ENCODE measurements at places on chromosomes 5 and 9.
A peak's percentile ranks its signal among the peaks of the same experiment; 100 is the strongest.

DNA sequence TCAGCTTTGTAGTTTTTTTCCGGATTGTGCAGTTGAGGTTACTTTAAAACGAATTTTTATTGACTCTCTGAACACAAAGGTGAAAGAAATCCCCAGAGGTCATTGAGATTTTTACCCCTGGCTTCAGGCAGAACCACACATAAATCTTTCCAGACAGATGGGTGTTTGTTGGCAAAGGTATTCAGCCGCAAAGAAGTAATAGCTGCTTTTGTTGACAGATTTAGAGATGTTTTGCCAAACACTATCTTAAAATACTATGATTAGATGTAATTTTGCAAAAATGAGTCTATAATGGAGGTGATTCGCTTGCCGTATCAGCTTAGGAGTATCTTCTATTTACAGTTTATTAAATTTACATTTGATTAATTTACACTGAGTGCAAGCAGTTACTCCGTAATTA is 418.3 kb upstream of the CLINT1 start:
- no peak for DNase-seq

GRCh38 chr5:131242728-131243255 is 21.1 kb upstream of the CDC42SE2 start:
- DNase-seq, result no peak

DNA sequence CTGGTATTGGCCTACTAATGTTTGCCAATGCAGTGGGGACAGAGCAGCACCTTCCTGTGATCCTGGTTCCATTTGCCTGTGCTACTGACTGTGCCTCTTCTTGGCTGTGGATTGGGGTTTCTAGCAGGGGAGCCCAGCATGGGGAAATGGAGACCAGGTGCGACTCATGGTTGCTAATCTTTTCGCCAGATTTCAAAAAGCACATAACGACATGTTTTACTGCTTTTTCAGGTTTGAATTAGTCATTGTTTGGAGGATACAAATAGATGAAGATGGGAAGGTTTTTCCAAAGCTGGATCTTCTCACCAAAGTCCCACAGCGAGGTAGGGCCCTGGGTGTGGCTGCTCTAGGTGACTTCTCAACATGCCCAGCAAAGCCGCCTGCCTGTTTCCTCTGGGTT is 57.6 kb downstream of the IPPK start:
- no peak for DNase-seq

DNA sequence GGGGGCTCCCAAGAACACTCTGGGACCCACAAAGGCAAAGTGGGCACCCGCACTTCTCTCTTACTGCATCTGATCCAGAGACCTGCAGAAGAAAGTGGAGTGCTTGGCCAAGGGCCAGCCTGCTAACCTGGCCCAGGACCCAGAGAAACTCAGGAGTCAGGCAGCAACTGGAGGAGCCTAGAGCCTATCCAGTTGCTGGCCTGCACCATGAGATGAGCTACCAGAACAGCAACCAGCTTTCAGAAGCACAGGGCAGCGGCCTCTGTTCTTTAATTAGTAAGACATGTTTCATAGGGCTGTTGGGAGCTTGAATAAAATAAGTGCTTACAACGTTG is 298.3 kb downstream of the GADD45G start:
- DNase-seq, result no peak

DNA sequence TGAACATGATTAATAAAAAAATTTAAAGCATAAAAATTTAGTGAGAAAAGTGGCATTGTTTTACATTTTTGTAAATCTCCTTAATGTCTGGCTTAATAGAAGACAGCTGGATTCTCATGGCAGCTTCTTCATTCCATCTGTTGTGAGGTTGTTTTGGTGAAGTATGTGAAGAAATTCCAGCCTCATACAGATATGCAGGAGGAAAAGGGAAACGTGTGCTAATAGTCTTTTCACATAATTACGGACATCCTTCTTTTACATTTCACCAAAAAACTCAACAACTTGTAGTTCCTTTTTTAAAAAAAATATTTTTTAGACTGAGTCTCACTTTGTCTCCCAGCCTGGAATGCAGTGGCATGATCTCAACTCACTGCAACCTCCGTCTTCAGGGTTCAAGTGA is 46.9 kb downstream of the HACD4 start:
- DNase-seq, result no peak

- DNase-seq, result no peak
Measured at GRCh38 chr9:131396626-131397025, 2.7 kb downstream of the PRRC2B start.

DNA sequence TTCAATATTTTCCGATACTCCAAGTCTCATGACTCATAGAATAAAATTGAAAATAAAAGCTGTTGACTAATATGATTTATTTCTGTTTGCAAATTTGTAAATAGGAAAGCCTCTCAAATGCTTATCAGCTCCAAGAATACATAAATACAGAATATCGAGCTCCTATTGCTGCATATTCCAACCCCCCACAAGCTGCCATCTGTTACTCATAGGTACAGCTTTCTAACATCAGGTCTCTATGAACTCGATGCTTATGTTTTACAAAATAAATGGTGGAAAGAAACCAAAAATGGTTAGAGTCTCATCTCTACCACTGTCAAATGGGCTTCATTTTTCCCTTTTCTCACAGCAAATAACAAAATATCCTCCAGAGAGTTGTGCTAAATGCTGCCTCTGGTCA is 631.6 kb upstream of the CDH18 start:
- DNase-seq, result no peak

DNA sequence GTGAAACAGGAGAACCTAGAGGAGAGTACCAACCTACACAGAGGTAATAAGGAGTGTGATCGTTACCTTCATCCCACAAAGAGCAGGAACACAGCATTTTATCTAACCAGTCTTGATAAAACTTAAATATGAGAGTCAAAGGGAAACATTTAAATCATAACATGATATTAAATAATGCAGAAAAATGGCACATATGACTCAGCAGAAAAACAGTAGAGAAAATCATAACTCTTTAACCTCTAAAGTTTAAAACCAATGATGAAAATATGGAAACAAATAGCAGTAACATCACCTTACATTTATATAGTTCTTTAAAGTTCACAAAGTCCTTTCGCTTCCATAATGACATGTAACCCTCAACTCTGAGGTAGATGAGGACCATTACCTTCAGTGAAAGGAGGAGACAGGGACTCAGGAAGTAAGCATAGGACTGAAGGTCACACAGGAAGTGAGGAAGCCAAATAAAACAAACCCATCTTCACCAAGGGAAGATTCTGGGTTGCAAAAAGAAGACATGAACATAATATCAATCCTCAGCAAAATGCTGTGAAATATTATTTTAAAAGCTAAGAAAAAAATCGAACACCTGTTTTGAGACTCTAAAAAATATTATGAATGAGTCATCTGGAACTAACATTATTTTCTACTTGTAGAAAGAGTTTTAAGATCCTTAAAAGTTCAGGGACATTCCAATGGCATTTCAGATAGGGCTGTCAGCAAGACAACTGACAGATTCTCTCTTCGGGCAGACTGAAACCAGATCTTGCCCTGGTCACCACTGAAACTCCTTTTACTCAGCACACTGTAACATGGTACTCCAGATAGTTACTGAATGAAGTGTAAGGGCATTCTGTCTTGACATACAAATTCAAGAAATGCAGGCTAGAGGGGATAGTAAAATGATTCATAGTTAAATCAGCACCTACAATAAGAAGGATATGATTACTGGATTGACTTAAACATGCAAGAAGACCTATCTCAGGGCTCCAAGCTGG is 148.5 kb downstream of the EPB41L4A start:
- no peak for DNase-seq

DNA sequence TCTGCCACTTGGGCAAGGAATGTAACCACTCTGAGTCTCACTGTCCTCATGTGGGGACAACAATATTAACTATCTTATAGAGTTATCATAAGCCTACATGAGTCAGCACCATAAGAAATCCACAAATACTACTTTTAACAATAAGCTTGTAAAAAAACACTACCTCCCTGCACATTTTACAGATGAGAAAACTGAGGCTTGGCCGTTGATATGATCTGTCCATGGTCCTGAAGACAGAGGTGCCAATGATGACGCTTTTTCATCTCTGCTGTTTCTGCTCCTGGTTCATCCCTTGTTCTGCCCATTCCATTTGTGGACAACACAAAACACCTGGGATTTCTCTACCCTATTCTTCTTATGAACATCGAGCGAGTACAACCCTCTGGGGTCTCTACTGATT is 23.4 kb upstream of the STRBP start:
- no peak for DNase-seq

DNA sequence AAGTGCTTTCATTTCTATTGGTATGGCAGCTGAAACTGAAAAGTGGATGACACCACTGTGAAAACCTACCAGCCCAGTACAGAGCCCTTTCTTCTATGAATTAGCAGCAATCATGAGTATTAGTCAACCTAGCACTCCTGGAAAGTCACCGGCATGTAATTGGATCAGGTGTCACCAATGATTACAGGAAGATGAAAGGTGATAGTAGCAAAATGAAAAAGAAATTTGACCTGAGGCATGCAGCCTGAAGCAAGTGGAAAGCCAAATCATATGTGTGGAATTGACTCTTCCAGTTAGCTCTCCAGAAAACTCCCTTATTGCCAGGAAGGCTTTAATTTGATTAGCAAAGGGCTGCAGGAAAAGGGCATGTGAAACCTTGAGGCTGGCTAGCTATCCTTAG is 81.2 kb upstream of the NAA35 start:
- no peak for DNase-seq

GRCh38 chr5:158609333-158610050 is 490.2 kb downstream of the EBF1 start:
- no peak for DNase-seq

GRCh38 chr5:83956386-83956785 is 235.7 kb upstream of the HAPLN1 start:
- DNase-seq, result no peak

DNA sequence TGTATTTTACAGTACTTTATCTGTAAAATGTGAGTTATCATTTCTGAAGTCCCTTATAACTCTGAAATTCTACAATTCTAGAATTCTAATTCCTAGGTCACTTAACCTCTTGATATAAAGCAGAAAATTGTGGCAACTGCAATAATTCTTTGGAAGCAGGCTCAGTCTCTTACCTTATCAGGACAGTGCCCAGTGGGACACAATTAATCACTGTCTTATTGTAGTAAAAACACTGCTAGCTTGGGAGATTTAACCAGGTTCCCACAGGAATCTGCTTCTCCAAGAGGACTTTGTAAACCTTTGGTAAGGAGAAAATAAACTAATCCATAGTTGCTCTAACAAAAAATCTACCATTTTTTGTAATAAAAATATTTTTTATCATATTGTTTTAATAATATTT is 18.3 kb upstream of the SPATA9 start:
- DNase-seq, result no peak

DNA sequence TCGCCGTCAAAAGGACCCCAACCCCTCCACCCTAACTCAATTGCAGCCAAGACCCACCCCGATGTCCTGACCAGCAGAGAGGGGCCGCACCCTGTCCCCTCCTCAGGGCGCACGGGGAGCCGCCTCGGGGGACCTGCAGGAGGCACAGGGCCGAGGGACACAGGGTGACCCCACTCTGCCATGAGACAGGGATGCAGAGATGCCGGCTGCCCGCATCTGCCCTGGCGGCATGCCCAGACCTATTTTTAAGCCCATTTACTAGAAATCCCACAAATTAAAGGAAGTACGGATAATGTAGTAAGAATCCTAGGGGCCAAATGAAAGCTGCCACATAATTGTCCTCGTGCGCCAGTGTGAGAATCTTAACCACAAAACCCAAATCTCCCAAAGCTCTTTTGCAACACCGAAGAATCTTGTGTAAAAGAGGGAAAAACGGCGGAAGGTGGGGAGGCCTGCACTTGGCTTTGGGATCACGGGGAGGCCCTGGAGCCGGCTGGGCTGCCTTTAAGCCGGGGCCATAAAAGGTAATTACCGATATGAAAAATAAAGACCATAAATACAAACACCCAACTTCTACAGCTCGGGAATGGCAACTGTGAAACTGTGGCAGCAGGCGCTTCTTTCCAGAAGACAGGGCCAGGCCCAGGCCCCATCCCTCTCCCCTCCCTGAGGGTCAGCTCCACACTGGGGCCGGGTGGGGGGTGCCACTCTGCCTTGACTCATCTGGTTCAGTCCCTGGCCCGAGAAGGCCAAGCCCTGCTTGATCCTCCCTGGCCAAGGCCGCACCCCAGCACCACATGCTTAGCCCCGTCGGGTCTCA is 35.0 kb downstream of the NACC2 start:
- DNase-seq, result no peak

DNA sequence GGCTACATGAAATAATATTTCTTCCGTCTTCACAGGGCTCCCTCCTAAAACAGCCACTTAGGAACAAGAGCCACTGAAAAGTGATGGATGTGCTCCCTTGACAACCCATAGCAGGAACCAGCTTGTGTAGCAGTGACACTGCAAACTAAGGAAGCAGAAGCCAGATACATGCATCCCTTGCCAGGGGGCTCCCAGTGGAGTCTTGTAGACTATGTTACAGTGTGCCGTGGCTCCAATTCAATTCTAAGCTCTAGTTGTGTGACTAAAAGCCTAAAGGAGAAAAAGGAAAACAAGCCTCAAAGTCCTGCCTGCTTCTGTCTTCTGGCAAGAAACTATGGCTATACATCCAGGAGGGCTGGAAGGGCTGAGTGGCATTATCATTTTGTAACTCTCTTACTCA is 12.2 kb upstream of the TAF1L start:
- DNase-seq, result no peak

- DNase-seq, result no peak
Measured at GRCh38 chr5:148887123-148887881, 60.9 kb downstream of the ADRB2 start.

GRCh38 chr5:31485376-31486207 is 46.3 kb downstream of the DROSHA start:
- DNase-seq, result no peak

DNA sequence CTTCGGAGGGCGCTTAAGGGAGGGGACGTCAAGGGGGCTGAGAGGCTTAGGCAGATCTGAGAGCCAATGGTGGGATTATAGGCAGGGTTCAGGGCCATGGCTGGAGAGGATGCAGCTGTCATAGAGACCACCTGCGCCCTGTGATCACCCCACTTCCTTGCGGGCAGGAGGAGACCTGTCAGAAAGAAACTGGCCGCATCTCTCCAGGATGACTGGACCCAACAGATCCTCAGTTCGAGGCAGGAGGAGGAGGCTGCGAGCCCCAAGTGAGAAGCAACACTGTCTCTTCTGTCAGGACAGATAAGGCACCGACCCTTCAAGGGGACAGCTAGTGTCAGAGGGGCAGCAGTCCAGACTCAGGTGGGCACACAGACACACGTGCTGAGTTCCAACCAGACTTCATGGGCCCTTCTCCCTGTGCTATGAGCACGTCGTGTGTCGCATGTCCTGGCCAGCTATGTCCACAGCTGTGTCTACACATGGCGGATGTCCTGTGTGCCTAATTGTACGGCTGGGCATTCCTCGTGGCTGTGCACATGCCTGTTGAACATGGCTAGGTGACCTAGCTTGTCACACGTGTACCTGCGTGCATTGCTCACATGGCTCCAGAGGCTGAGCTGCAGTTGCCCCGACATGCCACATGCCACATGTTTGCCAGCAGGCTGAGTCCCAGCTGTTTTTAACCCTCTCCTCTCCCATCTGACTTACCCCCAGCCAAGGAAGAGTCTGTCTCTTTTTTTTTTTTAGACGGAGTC is 583 bp upstream of the AQP3 start:
- peak; percentile 69 for DNase-seq
